Effector memory CD4-positive, alpha-beta T cell (primary cell): ENCODE measurements at places on chromosomes 11 and 22.

DNA sequence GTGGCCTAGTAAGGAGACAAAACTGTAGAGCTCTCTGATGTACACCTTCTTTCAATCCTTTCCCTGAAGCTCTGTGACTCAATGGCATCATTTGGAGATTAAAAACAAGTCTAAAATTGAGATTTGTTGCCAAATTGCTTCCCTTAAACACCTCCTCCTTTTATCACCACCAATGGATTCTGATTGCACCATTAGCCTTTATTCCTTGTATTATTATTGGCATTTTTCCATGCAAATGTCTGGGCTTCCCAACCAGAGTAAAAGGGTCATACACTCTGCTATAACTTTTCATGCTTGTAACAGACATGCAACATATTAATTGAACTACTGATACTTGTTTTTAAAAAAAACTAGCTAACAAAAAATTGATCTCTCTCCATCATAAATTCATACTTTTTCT, 124.2 kb downstream of the CCDC34 start:
- no peak for DNase-seq

DNA sequence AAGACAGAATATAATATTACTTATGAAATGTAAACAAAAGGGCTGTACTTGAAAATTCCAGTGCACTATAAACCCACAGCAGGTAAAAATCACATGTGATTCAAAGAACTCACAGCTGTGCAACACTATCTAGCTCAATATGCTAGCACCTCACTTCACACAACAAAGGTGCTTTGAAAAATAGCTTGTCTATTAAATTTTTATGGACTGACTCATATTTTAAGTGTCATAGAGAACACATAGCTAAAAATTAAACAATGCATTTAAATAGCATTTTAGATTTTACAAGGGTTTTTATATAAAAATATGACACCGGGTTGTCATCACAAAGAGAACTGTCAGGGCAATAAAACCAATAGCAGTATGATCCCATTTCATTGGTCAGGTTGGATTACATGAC, 1390.5 kb upstream of the TENM4 start:
- DNase-seq, result no peak

DNA sequence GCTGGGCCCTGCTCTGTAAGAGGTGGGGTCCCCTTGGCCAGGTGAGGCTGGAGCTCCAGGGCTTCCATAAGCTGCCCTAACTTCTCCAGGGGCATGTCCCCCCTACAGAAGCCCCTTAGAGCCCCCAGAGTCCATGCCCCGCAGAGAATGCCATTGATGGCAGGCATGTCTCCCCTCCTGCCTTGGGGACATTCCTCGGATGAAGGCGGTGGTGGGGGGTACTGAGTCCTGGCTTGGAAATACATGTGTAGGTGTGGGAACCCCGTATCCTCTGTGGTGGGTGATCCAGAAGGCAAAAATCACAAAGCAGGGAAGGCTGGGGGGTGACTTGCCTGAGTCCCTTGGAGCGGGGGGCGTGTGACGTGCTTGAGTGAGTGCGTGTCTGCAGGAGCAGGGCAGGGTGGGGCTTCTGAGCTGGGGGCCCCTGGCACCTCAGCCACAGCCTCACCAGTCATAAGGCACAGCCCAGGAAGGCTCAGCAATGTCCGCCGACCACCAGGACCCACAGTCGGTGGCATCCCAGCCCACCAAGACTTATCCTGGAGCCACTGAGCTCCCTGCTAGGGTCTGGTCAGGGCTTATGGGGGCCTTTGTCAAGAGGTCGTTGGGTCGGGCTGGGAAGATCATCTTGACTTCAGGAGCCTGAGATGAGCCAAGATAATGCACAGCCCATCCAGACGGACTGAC, 69.8 kb upstream of the KCNQ1OT1 start:
- DNase-seq, result no peak

DNA sequence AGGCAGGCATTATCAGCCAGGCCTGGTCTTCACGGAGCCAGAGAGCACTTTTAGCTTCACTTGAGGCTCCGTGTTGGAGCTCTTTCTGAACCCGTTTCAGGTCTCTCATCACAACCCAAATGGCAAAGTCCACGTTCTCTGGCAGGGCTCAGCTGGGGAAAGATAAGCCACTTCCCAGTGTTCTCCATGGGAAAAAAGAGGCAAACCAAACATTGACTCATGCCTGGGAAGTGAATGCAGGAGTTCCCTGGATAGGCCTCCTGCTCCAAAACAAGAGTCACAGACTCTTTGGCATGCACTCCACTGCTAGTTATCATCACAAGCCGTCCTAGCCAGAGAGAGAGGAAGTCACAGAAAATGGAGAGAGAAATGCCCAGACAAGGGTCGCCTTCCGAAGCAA, 11.6 kb downstream of the OPCML start:
- no peak for DNase-seq

DNA sequence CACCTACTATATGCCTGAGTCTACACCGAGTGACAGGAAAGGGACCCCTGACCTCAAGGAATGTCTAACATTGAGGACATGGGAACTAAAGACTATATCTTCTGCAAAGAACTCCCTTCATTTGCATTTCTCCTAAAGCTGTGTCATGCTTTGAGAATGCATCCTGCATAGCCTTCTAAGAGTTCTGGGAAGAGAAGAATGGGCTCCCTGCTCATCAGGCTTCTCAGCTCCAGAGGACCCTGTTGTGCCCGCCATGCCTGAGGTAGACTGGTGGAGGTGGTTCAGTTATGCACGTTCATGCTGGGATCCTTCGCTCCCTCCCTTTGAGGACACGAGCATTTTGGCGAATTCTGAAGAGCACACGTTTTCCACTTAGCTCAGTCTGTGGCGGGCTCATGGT, 63.3 kb downstream of the GRIK4 start:
- DNase-seq, result no peak
